ENCODE measurements at places on chromosomes 16 and 17.

DNA sequence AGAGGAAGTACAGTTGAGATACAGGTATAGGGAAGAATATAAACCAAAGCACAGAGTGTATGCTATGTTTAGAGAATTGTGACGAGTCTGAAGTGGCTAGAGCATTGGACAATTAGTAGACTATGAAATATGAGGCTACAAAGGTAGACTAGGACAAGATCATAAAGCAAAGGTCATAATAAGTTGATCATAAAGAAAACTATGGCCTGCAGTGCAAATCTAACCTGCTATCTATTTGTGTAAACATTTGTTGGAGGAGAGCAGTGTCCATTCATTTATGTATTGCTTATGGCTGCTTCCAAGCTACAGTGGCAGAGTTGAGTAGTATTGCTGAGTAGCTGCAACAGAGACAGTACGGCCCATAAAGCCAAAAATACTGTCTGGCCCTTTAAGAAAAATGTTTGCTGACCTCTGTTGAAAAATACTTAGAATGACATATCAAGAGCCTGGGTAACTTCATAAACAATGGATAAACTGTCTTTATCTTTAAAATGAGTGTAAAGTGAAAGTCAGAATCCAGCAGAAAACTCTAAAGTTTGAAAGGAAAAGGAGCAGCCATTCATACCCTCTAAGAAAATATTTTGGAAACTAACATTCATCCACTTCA lies 14.5 kb upstream of the OR1E2 start:
- no peak for DNase-seq

- DNase-seq, result no peak
Observed at GRCh38 chr16:88988980-88989811, 12.2 kb upstream of the CBFA2T3 start.

- DNase-seq, result peak; percentile 59
Observed at GRCh38 chr16:51762081-51762996, 611.3 kb upstream of the SALL1 start.

DNA sequence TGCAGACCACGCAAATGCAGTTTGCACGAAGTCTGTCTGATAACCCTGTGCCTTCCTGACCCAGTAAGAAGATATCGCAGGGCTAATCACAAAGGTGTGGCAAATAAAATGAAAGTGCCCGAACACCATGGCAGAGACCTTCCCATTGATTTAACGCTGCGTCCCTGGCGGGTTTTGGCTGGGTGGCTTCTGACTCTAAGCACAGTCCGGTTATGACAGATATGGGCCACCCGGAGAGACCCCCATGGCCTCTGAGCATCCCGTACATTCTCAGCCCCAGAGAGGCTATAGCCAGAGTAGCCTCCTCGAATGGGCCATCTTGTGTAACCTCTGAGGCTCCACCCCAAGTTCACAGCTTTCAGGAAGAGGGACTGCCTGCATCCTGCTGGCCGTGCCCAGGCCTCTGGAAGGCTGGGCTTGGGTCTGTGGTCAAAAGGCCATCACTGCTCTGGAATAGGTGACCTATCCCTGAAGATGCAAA lies 5.5 kb downstream of the FOXC2 start:
- DNase-seq, result peak; percentile 54

GRCh38 chr17:70405492-70406220 lies 236.3 kb downstream of the KCNJ2 start:
- DNase-seq, result peak; percentile 91

Data from EL (cell line).